ENCODE measurements at places on chromosomes 11 and 22.

- DNase-seq = no peak
Observed at GRCh38 chr22:17884893-17885292, 110.6 kb upstream of the BID start.

DNA sequence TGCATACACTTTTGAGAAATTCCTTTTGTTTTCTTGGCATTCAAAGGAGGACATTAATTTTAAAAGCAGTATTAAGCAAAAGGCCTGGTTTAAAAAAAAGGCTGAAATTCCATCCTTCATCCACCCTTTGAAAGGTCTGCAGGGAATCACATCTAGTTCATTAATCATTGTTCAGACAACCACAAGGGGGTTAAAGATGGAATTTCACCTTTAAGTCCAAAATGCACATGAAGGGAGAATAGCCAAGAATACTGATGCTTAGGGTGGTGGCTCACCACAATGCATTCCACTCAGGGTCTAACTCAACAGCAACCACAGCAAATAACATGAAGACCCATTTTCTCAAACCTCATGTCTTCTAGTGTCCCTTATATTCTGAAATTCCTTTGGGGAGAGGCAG is 256.9 kb downstream of the CADM1 start:
- DNase-seq = no peak

GRCh38 chr22:46815559-46815895 is 53.1 kb downstream of the TBC1D22A start:
- no peak for DNase-seq

DNA sequence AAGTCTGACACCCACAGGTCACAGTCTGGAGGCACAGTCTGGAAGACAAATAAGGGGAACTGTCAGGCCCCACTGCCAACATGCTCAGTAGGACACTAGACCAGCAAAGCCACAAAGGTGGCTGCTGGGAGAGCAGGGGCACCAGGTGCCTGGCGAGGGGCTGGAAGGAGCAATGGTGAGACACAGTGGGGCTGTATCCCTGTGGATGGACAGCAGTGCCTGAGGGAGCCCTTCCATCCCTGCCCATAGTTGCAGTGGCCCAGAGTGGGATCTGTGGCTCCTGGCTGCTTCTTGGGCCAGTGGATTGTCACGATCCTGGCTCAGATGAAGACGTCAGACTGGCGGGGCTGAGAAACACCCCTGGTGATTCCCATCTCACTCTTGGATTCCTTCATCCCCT is 154.6 kb downstream of the DSCAML1 start:
- DNase-seq = no peak

DNA sequence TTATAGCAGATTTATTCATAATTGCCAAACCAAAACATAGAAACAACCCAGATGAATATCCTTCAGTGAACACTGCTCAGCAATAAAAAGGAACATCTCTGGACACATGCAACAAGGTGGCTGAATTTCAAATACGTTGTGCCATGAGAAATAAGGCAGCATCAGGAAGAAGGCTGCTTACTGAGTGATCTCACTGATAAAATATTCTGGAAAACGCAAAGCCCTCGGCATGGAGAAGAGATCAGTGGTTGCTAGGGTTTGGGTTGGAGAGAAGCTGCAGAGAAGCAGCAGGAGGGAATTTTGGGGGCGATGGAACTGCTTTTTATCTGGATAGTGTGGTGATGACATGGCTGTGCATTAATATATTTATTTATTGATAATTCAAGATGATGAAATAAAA is 11.0 kb upstream of the SHANK2 start:
- DNase-seq = no peak

DNA sequence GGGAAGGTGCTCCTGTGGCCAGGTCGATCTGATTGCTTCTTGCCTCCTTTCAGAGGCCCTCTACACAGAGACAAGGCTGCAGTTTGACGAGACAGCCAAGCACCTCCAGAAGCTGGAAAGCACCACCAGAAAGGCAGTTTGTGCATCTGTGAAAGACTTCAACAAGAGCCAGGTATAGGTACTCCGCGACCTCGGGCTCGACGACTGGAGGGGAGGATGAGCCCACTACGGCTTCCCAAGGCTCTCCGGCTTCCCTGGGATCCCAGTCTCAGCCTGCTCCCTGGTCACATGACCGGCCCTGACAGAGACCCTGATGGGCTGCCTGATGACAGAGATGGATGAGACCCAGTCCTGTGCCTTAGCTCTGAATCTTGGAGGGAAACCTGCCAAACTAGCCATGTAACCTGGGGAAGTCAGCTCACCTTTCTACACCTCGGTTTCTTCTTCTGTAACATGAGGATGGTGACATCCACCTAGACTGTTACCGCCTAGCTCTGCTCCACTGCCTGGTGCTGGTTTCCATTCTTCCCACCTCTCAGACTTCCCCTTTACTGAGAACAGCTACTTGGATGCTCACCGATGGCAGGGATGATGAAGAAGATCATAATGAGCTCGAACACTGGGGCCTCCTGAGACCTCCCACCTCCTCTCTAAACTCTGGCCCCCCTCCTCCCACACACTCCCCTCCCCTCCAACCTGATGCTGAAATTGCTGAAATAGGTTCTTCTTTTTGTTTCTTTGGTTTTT is 8.9 kb downstream of the RIBC2 start:
- peak; percentile 23 for DNase-seq

DNA sequence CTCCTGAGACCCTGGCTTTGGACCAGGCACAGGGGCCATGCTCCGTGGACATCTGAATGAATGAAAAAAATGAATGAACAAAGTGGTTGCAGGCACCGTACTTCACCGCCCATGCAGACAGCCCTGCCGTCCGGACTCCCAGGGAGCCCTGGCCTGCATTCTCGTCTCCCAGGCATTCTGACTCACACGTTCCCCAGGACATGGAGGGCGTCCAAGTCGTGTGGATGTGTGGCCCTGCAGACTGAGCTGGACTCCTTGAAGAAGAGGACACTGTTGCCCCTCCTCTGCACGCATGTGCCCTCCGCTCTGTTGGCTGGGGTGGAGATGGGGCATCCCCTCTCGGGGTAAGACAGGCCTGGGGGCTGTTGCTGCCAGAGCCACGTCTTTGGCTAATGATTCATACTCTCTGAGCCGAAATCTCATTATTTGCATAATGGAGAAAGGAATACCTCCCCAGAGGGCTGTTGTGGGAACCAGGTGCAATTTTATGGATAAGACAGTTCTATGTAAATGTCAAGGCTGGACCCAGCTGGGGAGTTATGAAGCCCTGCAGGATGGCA is 49.7 kb downstream of the RTL6 start:
- DNase-seq = no peak

DNA sequence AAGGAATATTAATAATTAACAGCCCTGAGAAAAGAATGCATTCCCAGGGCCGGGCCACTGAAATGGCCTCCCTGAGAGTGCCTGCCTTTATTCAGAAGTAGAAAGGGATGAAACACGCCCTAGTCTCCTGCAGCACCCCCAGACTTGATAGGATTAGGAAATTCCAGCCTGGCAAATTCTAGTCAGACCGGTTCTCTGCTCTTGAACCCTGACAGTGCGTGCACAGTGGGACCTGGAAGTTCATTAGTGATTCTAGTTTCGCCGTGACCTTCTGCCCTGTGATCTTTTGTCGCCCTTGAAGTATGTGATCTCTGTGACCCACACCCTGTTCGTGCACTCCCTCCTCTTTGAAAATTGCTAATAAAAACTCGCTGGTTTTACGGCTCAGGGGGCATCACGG is 2.1 kb upstream of the GSTP1 start:
- no peak for DNase-seq

DNA sequence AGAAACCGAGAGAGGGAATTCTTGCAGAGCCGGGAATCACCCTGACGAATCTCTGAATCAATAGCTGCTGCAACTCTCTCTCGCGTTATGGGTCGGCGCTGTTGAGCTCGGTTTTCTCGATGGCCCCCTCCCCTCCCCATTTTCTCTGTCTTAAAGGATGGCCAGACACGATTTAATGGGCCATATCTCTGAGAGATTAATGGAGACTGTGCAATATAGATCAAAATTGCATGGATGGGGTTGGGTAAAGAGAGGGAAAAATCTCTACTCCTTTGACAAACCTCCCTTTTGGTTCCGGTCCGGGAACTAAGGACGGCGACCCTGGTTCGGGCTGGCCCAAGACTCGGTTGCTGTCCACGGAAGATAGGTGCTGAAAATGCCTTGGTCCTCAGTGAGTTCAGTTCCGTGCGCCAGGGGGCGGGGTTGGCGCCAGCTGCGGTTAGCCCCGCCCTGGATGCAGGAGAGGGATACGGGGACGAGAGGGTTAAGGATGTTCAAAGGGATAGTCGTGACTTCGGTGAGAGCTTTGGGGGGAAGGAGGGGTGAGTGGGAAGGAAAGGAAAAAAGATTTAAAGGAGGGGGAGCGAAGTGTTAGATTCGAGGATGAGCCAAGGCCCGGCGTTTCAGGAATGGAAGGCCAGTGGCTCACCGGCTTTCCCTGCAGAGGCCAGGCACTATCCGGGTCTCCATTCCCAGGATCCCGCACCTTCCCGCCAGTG is 103.6 kb upstream of the HSD17B12 start:
- DNase-seq = no peak

- no peak for DNase-seq
Observed at GRCh38 chr22:20095521-20095920, 15.5 kb downstream of the DGCR8 start.

DNA sequence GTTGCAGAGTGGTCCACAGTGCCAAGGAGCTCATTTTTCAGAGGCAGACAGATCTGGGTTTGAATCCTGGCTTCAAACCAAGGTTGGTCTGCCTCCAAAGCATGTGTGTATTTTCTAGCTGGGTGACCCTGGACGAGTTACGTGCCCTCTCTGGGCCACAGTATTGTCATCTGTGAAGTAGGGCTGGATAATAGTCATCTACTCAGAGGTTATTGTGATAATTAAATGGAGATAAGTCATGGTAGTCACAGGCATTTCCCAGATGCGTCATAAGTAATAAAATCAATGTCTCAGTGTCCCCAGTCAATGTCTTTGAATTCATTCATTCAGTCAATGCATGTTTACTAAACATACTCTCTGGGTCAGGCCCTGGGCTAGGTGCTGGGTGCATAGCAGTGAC is 8.6 kb downstream of the OMP start:
- DNase-seq = no peak

DNA sequence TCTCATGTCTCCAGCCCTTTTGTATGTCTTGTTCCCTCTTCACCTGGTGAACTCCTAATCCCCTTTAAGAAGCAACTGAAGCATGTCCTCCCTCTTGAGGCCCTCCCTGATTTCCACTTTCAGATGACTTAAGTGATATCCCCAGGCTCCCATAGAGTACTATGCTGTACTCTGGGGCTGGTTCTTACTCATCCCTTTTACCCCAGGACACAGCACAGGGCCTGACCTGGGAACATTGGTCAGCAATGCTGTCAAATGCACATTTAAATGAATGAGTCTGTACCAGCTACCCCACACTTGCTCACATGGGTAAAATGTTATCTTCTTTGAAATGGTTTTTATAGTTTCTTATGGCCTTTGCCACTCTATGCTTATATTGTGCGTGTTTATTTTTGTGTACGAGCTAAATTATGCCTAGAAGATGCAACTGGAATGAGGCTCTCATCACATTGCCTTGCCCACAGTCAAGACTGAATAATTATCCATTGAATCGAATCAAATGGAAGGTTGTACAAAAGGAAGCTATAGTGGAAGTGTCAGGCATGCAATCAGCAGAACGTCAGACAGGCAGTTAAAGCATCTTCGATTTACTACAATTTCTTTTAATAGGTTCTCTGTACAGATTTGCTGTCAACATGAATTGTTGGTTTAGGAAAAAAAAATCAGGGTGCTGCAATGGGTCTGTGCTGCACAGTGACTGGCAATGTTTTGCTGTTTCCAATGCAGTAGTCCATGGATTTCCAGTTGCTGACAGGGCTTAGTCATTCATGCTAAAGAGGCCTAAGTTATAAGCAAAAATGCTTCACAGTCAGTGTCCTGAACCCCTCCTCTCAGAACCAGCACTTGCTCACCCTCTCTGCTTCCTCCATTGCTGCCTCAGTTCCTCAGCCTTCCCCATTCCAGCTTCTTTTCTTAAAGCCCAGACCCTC is 79.5 kb downstream of the PARVA start:
- DNase-seq = no peak

- no peak for DNase-seq
Observed at GRCh38 chr22:25134028-25134427, 65.6 kb upstream of the CRYBB3 start.

DNA sequence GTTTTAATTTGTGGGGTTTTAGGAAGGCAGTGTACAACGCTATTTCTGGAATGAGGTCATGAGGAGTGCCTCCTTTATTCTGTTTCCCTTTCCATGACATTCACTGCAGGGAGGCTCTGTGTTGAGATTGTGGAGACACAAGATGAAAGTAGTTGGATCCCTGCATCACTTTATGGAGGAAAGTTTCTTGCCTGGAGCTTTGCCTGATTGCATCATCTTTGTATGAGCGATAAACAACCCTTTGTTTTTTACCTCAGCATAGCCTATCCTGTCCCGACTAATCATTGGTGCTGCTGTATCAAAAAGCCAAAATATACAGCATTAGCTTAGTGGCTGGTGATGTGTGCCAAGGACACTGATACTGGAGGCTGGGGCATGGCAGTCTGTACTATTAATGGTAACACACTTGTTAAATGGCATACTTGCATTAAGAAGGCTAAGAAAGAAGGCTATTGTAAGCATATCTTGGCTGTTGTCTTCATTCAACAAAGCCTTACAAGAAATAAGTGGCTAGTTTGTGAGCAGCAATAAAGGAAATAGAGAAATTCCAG is 31.2 kb upstream of the SLC5A4 start:
- DNase-seq = no peak

DNA sequence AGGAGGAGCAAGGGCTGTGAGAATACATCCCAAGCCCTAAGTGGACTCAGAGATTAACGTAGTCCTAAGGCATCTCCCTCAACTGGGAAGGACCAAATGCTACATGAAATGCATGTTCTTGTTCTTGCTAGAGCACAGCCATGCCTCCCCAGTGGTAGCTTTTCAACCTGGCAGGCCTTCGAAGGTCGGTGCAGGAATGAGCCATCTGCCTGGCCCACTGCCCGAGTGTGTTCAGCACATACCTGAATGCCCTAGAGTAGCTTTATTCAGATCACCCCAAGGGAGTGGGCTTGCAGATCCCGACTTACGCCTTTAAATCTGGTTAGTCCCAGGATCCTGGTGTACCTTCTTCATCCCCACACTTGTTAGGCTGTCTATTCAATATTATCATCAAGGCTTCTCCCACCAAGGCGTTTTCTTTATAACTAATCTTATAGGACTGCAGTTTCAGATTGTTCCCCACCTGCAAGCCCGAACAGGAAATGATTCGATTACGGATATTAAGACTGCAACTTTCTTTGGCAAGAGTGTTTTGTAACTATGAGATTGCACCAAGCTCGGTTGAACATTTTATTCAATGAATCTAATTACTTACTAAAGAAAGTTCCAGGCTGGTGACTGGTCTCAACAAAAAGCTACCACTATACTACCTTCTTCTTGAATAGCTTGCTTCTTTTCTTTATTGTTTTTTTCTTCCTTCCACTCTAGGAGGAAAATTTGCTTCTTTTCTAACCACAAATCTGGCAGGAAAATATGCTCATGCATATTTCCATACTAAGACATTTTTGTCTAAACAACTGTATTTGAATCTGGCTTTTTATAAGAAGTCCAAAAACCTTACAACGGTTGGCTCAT is 115.6 kb downstream of the SGSM3 start:
- peak; percentile 38 for DNase-seq

GRCh38 chr11:114036147-114036811 is 23.2 kb upstream of the ZBTB16 start:
- peak; percentile 61 for DNase-seq

All from inflammatory macrophage (primary cell).